ENCODE measurements at places on chromosomes 11 and 22.

DNA sequence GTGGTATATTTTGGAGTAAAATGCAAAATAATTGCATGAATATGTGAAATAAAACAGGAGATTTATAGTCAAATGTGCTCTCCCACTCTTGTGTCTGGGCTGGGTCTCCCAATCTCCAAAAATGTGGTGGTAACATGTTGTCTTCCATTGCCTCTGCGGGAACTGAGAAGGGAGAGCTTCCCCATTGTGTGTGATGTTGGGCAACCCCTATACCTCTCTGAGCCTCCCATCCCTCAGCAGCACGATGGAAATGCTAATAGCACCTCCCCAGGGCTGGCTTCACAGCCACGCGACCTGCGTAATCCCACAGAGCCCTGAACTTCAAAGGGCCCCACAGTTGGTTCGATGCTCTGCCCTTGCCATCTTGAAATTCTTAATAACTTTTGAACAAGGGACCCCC, 72.0 kb downstream of the TP53I11 start:
- no peak for DNase-seq

- peak; percentile 97 for DNase-seq
These were observed 89.3 kb downstream of the PRR5L start for GRCh38 chr11:36385121-36385970.

DNA sequence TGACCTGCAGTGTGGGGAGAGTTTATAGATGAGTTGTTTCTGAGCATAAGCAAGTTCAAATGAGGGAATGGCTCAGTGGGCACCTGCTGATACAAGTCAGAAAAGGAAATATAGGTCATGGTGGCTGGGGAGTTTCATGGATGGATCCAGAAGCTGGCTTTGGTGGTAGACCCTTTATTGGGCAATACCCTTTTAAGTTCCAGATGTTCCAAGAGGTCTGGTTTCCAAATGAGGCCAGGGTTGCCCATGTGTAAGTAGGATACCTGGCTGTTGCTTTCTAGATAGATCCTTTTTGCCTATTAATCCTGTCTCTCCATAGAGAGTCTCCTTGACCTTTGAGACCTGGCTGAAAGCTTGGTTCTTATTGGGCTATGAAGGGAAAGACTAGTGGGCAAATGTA, 2.2 kb downstream of the STIM1 start:
- DNase-seq: no peak

DNA sequence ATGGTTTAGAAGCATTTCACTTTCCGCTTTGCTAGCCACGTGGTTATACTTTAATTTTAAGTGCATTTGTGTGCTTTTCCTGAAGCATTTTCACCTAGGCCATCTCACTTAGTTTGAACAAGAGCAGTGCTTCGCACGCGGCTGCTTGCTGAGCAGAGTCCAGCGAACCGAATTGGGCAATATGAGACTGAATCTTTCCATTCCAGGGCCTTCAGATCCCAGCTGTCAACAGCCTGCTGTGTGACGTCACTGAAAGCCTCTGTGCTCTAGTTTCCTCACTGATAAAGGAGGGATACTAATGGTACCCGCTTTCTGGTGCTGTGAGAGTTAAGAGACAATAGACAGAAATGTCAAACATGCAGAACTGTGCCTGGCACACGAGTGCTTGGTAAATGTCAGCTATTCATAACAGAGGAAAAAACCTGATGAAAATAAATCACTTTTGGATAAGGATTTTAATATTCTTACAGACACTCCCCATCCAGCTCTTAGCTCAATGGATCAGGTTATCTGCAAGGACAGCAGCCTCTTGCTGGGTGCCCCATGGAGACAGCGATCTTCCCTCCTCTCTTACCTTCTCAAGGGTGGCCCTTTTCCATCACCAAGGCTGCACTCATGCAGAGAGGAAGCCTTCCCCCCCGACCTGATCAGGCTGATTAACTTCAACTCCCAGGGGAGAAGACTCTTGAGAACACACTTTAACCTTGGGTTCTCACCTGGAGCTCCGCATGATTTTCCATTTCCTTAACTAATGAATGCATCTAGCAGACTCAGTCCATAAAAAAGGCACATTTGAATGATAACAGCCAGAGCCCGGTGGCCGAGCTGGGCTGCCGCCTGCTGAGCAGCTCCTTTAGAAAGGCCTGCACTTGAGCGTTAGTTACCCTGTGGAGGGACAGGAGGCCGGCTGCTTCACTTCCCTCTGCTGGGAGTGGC, 3.5 kb upstream of the GLB1L3 start:
- no peak for DNase-seq

GRCh38 chr11:31770011-31770700, 41.0 kb downstream of the PAX6 start:
- DNase-seq: no peak

DNA sequence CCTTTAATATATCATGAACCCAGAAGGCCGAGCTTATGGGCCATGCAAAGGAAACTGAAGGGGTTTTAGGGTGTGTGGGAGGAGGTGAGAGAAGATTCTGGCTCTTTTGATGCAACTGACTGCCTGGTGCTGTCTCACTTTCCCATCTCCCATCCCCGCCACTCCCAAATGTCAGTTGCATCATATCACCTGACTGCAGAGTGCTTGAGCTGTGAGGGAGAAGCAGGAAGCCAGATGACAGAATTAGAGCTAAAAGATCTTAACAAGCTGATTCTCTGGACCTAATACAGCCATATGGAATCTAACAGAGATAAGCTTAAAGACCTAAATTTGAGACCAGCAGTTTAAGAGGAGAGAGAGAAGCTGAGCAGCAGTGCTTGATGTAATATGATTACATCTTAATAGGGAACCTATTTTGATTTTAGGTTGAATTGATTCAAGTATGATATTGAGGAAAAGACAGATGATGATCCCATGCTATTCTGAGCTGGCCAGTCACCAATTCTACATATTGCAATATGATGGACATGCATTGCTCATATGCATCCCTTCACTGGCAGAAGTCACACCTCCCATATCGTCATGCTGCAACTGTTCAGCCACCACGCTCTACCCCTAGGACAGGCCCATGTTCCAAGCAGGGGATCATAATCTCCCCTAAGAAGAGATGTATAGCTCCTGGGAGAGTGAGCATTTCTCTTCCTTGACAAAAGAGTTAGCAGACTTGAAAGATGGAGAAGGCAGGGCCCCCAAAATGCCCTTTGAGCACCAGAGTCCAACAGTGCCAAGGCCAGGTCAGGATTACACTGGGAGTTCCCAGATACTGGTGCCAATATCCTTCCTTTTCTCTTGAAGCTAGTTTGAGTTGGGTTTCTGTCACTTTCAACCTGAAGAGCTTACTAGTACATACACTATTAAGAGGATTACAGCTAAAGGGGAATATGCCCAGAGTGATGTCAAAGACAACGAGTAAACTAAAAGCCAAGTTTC, 44.9 kb downstream of the PLEKHA7 start:
- DNase-seq: no peak

- DNase-seq: no peak
These were observed 424.4 kb upstream of the LARGE1 start for GRCh38 chr22:34344702-34345101.

DNA sequence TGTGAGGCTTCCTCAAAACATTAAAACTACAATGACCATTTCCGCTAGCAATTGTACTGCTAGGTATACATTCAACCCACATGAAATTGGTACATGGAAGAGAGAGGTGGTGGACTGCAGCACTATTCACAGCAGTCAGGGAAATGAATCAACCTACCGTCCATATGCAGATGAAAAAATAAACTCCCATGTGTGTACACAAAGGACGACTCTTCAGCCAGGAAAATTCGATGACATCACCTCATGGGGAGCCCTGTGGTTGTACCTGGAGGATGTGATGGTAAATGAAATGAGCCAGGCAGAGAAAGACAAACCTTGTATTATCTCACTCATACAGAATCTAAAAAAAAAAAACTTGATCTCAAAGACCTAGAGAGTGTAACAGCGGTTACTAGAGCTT, 23.3 kb downstream of the RFPL3 start:
- no peak for DNase-seq

DNA sequence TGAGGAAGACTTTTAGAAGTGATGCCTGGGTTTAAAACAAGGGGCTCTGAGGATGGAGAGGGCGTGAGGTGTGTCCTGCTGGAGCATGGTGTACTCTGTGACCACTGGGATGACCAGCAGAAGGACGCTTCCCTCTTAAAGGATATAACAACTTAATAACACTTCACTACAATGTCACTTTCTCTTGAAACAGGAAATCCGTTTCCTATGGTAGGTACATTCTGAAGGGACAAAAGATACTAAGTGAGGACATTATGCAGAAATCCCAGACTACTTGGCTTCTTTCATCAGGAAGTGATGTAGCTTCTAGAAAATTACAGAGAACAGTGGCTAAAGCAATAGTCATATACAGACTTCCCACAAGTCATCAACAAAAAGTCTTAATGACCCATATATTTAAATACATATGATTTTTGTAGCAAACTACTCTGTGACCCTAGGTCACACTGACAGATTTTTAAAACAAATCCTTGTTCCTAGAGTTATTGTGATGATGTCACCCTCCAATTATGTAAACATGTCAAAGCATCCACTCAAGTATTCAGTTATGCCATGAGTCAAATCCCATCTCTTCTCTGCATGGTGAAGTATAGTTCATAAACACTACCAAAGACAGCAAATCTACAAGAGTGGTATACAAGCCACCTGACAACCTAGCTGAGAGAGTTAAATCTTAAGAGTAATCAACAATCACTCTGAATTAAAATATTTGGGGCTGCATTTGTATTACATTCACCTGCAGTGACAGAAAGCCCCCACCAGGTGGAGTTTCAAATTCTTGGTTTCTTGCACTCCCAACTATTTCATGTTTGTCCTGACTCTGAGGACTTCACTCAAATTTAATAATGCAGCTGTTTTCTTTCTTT, 32.8 kb downstream of the PITPNB start:
- peak; percentile 87 for DNase-seq

- DNase-seq: no peak
These were observed 8.7 kb upstream of the DGKZ start for GRCh38 chr11:46338636-46338987.

- peak; percentile 84 for DNase-seq
These were observed 98.1 kb upstream of the GUCY1A2 start for GRCh38 chr11:107116358-107116757.

- DNase-seq: no peak
These were observed 7.6 kb downstream of the YDJC start for GRCh38 chr22:21622011-21622918.

- no peak for DNase-seq
These were observed 201.9 kb upstream of the PITPNB start for GRCh38 chr22:28120691-28121592.

GRCh38 chr11:66281776-66282467, 3.9 kb downstream of the CNIH2 start:
- no peak for DNase-seq

DNA sequence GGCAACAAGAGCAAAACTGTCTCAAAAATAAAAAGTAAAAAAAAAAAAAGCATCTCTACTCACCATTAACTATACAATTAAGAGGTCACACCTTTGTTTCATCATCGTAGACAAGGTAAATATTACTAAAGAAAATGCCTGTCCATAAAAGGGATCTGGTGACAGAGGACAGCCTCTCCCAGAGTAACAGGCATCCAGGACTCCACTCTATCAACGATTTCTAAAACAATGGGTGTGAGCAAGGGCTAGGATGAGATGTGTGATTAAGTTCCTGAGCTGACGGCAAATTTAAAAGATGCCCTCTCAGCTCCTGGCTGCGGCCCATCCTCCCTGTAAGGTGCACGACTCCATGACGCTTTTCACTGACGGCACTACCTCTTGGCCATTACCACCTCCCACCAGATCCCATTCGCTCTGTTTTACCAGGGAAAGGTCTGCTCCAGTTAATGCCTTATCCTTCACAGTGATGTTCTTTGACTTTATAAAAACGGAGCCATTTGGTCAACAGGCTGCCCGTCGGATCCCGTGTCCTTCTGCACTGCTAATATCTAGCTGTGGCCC, 2.3 kb upstream of the TMEM45B start:
- DNase-seq: no peak

DNA sequence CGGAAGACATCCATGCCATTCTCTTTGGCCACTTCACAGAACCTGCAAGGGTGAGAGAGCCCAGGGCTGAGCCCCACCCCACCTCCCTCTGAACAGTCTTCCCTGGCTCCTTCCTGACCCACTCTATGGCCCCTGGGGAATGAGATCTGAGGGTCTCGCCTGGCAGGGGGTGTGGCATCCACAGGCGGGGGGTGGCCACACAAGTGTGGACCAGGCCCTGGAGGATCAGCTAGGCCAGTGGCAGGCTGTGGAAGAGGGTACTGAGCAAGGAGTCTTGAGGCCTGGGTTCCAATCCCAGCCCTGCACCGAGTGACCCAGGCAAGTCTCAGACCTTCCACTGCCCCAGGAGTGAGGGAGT, 5.6 kb upstream of the LRFN4 start:
- DNase-seq: no peak

- DNase-seq: no peak
These were observed 38.9 kb upstream of the SCUBE2 start for GRCh38 chr11:9130297-9130696.

DNA sequence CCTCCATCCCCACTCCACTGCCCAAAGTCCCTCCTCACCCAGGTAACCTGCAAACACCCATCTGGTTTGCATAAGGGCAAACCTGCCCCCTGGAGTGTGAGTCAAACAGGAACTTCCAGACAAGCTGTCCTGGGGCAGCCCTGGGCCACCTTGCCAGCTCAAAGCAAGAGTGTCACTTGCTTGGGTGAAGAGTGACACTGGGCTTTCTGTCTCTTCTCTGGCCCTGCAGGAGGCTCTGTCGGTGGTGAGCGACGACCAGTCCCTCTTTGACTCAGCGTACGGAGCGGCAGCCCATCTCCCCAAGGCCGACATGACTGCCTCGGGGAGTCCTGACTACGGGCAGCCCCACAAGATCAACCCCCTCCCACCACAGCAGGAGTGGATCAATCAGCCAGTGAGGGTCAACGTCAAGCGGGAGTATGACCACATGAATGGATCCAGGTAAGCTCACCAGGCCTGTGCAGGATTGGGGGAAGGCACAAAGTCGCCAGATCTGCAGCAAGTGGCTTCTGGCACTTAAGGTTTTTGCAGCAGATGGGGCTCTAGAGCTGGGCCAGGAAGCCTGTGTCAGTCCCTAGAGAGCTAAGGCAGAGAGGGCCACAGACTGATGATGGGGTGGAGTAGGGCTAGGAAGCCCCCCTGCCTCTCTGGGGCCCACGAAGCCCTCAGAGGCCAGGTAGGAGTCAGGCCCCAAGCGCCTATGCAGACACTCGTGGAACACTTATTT, 64.2 kb downstream of the FLI1 start:
- no peak for DNase-seq

DNA sequence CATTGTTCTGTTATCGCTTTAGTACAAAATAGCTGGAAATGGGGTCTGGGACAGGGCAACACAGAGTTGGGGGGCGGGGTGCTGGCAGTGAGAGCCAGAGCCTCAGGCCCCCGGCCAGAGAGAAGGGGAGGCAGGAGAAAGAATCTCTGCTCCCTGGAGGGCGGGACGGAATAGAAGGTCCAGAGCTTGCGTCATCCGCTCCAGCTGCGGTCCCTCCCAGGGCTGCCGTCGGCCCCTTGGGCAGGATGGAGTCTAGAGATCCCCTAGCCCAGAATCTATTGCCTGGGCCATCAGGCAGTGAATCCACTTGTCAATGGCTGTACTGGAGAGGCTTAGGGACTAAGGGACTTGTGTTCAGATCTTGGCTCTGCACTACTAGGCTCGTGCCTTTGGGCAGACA, 5.0 kb downstream of the TP53I11 start:
- no peak for DNase-seq

- DNase-seq: no peak
These were observed 88.4 kb upstream of the TEAD1 start for GRCh38 chr11:12585861-12586260.
